ENCODE measurements at places on chromosomes 7 and 10.

GRCh38 chr7:11182736-11183135 lies 209.1 kb downstream of the PHF14 start:
- DNase-seq: no peak

GRCh38 chr7:138072726-138073125 lies 3.5 kb upstream of the AKR1D1 start:
- DNase-seq: no peak

DNA sequence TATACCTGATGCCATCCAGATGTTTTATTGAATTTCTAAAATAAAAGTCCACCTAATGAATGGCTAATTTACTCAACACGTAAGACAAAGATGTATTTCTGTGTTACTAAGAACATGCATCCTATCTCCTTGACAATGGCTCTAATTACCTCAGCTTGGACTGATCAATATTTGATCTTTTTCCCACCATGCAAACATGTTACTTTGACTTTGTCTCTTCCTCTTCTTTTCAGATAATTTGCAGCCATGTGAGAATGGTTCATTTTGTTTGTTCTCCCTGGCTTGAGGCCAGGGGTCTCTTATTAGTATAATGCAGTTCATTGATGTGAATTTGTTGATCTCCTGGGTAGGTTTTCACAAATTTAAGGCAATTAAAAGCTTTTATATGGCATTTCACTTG lies 302.1 kb downstream of the ADK start:
- no peak for DNase-seq

DNA sequence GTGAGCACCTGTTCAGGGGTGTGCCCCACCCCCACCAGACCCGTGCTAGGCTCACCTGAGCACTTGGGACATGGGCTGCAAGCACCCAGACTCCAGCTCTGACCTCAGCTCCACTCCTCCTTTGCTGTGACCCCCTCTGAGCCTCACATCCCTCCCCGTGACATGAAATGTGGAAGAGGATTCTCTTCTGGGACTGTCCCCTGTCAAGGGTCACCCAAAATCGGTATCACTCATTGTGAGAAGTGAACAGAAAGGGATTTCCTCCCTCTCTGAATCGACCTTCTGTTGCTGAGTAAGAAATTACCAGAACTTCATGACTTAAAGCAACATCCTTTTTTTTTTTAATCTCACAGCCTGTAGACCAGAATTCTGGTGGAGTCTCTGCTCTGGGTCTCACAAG lies 6.2 kb upstream of the CHST15 start:
- no peak for DNase-seq

DNA sequence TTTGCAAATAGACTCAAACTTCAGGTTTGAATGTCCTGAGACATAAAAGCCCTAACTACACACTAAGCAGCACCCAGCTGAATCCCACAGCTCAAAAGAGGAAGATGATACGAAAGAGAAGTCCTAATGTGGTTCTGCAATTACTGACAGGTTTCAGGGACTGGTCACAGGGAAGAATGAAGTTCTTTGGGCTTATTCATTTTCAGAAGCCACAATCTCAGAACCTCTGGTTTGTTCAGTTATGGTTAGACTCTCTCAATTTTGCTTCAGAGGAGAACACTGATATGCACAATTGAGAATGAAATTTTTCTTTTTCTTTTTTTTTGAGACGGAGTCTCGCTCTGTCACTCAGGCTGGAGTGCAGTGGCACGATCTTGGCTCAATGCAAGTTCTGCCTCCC lies 94.6 kb upstream of the FAM180A start:
- no peak for DNase-seq

GRCh38 chr7:141974831-141975230 lies 1.3 kb upstream of the TAS2R38 start:
- no peak for DNase-seq

Data from uterus (tissue), 4 donors.